Activated T-helper 1 cell treated with anti-CD3 and anti-CD28 coated beads, Interleukin-2, amount 50 U/mL, for 16 hours (primary cell): ENCODE measurements at places on chromosomes 1 and 21.

- DNase-seq = no peak
These were observed 44.8 kb downstream of the DHRS3 start for GRCh38 chr1:12573015-12573825.

DNA sequence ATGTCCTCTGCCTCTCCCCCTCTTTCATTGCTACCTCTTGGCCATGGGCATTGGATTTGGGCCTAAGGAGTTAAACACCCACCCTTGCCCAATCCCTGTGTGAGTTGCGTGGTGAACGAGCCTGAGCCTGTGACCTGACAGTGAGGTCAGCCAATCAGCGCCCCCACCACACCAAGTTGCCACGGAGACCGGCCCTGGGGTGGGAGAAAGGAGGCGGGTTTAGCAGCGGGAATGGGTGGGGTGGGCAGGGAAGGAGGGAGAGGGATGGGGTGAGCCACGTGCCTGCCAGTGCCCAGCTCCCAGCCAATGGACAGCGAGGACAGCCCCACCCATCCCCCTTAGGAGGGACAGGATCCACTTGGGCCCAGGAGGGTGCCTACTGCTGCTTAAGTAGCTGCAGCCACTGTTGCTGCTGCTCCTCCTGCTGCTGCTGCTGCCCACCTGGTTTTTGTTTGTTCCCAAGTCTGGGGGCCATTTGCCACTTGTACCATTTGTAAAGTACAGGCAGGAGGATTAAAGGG, 9.5 kb downstream of the ZBTB7B start:
- DNase-seq = no peak

- DNase-seq = no peak
These were observed 11.9 kb upstream of the VHLL start for GRCh38 chr1:156310962-156311361.

- DNase-seq = no peak
These were observed 56.9 kb upstream of the IVNS1ABP start for GRCh38 chr1:185373813-185374529.

DNA sequence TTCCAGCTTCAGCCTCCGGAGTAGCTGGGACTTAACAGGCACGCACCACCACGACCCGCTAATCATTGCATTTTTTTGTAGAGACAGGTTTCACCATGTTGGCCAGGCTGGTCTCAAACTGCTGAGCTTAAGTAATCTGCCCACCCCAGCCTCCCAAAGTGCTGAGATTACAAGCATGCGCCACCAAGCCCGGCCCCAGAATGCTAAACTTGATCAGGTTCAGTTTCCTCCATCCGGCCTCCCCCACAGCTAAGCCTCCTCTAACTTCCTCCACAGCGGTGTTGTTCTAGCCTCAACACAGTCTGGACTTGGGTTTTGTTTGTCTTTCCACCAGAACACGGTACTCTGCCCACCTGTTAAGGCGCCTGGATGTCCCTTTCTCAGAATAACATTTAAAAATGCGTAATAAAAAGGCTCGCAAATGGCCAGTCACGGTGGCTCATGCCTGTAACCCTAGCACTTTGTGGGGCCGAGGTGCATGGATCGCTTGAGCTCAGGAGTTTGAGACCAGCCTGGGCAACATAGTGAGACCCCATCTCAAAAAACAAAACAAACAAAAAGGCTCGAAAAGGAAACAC, 2.4 kb downstream of the PARP1 start:
- DNase-seq = no peak

DNA sequence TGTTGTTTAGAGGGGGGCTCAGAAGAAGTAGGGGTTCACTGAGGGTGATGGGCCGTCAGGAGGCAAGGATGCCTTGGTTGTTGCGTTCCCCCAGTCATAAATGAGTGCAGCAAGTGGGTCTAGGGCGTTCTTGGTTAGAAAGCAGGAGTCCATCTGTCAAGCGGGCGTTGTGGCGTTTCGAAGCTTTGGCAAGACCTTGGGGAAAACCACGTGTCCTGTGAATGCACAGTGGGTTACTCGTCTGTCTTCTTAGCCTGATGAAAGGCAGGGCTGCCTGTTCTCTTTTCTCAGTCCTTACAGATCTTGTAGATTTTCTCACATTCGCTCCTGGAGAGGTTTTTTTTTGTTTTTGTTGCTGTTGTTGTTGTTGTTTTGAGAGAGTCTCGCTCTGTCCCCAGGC, 6.3 kb upstream of the ZNF496 start:
- no peak for DNase-seq

DNA sequence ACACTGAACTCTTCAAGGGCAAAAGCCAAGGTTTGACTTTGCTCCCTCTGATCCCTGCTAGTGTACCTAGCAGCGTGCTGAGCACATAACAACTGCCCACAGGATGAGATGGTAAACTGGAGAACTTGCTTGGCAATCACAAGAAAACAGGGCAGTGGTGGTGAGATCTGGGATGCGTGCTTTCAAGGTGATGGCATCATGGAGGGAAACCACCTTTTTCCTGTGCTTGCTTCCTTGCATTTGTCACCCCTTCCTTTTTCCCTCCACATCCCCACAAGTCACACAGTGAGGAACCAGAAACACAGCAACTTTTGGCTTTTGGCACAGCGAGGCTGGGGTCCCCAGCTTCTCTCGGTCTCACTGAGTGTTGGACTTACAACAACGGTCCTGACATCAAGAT, 31.4 kb upstream of the BECN2 start:
- DNase-seq = no peak

DNA sequence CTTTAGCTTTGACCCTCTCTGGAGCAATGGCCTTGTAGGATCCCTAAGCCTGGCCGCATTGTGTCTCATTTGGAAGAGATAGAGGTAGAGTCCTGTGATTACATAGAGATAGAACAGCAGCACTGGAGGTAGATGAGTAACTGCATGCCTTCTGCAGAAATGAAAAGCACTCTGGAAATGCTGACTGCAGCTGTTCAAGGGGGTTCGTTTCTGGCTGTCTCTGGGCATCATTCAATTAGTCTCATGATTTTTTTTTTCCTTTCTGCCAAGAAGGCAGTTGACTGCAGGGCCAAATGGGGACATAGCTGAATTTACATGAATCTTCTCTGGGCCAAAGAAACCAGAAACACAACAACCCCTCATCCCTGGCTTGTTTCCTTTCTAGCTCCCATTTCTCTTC, 28.1 kb upstream of the SNX27 start:
- DNase-seq = no peak

- DNase-seq = no peak
These were observed 180.0 kb downstream of the CDC7 start for GRCh38 chr1:91680556-91681155.

DNA sequence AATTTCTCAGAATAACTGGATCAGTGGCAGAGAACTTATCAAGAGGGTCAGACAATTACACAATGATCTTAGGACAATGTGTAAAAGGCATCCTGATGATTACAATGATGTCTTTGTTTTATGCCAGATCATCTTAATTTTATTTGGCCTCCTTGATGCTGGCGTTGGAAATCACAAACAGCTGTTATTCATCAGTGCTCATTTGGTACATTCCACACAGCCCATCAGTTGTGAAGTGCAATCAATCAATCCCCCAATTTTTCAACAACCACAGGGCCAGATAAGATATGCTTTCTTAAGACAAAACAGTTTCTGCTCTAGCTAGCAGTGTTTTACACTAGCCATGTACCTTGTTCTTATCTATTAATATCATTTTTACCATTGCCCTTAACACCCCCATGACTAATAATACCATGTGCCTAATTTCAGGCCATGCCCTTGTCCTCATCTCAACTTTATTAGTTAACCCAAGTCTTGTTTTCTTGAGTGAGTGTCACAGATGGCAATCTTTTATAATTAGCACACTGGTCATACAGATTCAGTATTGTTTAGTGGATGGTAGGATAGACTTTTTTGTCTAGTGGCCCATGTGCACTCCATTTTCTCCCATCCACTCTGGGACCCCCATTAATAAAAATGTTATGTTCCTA, 40.8 kb upstream of the COL24A1 start:
- DNase-seq = no peak

DNA sequence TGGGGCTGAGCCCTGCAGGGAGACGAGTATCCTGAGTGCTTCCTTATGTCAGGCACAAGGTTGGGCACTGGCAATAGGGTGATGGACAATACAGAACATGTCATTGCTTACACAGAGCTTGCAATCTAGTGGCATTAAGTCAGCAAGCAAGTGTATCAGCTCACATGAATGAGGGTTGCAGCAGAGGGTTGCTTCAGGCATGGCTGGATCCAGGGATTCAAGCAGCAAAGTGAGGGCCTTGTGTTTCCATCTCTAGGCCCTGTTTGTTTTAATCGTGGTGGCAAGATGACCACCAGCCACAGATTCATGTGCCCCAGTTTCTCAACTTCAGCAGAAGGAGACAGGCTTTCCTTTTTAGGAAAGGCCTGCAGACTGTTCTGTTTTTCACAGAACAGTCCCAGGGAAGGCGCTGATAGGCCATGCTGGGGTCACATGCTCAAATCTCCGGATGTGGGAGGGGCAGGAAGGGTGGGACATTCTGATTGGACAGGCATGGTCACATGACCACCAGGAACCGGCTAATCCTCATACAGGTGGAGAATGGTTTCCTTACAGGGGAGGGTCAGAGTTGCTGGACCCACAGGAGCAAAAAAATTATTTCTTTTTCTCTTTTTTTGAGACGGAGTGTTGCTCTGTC, 14.4 kb downstream of the PLOD1 start:
- no peak for DNase-seq

DNA sequence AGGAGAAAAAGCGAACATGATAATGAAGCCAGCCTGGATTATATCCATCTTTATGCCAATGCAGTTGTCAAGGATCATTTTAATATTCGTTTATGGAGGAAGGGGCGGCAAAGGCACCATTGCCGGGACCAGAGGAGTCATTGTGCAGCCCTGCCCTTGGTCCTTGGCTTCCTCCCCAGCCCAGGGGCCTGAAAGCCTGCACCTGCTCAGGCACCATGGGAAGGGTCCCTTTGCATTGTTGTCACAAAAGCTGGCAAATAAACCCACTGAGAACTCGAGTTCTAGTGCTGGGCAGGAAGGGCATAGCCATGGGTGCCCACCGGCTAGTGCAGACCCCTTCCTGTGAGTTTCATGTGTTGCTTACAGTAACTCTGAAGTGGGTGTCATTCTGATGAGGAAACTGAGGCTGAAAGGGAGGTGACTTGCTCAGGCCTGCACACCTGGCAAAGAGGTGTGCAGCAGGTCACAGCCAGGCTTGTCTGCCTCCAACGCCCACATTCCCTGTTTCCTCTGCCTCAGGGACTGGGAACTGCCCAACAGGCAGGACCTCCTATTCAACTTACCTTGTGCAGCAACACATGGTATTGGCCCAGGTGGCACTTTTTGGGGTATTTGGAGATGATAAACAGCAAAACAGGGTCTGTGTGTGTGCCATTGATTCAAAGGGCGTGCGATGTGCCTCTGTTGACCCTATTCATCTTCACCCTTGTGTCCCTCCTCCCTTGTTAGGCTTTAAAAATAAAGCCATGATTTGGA, 84.6 kb downstream of the MAN1C1 start:
- no peak for DNase-seq

DNA sequence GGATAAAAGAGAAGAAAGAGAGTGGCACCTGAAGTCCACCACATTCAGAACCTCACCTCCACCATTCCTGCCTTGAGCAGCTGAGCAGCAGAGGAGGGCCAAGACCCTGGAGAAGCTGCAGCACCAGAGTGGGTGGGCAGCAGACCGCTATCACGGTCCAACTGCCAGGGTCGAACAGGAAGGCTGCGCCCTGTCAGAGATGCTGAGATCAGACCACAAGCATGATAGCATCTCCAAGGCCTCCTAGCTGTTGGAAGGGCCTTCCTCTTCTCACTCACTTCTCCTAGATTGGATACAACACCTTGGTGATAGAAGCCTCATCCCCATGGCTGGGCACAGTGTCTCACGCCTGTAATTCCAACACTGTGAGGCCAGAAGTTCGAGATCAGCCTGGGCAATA, 12.1 kb upstream of the SLC45A3 start:
- no peak for DNase-seq

- no peak for DNase-seq
These were observed 7.1 kb upstream of the TMEM61 start for GRCh38 chr1:54973205-54973921.

DNA sequence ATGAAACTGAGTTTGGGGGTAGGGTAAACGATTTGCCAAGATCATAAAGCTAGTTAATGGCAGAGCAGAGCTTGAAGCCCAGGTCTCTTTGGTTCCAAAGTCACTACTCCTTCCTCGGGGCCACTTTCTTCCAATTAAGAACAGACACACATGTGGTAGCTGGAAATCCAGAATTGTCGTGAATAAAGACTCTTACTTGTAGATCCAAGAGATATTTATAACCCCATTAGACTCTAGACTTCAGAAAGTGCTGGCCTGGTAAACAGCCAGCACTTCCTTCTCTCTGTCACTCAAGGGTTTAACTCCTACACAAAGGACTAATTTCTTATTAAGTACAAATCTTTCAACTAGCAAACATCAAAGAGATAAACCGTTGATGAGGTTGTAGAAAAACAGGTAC, 2.7 kb downstream of the FAM163A start:
- no peak for DNase-seq

DNA sequence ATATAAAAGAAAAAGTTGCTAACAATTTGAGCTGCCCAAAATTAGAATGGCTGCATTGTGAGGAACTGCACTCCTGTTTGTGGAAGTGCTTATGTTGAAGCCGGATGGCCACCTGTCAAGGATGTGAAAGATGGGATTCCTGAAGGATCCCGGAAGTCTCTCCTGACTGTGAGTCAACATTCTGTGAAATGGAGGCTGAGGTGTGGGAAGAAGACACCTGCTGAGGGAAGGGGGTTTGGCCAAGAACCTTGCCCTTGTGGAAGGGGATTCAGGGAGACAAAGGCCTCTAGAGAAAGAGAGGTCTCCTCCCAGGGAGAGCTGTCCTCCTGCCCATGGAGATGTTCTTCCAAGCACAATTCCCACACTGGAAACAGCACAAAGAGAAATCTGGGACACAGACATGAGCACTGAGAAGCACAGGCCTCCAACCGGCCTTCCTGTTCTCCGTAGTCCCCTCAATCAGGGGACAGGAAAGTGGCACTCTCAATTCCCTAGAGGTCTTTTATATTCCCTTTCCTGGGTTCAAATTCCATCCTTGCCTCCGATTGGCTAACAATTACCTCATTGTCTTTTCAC, 70.5 kb downstream of the CD2 start:
- no peak for DNase-seq

DNA sequence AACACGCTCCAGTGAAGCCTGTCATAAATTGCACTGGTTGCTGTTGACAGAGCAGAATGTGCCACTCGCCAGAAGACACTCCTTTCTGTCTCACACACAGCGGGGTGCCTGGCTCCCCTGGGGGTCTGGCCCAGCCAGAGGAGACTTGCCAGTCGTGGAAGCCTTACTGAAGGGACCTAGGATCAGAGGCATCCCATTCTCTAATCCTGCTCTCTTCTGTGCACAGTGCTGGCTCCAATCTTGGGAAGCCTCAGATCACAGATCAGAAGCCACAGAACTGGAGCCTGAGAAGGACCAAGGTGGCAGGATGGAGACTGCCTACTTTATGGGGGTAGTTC, 1.4 kb downstream of the SLC9A1 start:
- DNase-seq = no peak

- no peak for DNase-seq
These were observed 39.5 kb upstream of the TMPRSS15 start for GRCh38 chr21:18443085-18443484.

- no peak for DNase-seq
These were observed 76.0 kb downstream of the CAMK2N1 start for GRCh38 chr1:20409971-20410370.

- DNase-seq = no peak
These were observed 172.8 kb downstream of the ST6GALNAC3 start for GRCh38 chr1:76247261-76247852.

- DNase-seq = no peak
These were observed 607.0 kb downstream of the NPHP4 start for GRCh38 chr1:5385096-5385799.

- no peak for DNase-seq
These were observed 79.5 kb upstream of the CSF3R start for GRCh38 chr1:36562181-36562685.
